Stimulated activated CD8-positive, alpha-beta memory T cell treated with anti-CD3 and anti-CD28 coated beads, Interleukin-15, amount 100 ng/mL, for 4 hours (primary cell): ENCODE measurements at places on chromosomes 7 and 10.

DNA sequence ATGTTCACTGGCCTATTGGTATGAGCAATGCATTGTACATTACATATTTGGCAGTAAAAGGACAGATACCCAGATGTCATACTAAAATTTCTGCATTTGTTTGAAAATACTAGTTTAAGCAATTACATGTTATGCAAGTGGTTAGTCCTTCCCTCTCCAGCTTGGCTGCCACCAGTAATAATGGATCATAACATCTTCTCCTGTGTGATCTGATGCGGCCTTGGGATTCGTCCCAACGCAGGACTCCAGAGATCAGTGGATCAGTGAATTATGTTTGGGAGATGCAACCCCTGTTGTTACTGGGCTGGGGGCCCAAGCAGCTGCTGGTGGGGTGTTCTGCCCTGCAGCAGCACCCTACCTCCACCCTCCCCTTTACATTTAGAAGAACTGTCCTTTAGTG lies 11.2 kb upstream of the PDK4 start:
- DNase-seq, result no peak

DNA sequence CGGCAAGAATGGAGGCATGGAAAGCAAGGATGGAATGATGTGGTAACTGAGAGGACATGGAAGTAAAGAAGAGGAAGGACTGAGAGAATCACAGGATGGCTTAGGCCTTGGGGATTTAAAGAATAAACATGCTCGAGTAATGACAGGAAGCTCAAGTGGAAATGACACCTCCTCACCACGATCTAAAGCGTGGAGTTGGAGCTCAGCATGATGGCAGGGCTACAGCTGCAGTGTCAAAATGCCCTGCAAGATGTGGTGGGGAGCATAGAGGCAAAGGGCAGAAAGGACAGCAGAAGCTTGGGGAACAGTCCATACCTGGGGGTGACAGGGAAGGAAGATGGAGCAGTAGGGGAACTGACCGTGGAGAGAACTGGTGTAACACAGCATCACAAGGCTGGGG lies 229.5 kb upstream of the PLXNA4 start:
- DNase-seq, result no peak

DNA sequence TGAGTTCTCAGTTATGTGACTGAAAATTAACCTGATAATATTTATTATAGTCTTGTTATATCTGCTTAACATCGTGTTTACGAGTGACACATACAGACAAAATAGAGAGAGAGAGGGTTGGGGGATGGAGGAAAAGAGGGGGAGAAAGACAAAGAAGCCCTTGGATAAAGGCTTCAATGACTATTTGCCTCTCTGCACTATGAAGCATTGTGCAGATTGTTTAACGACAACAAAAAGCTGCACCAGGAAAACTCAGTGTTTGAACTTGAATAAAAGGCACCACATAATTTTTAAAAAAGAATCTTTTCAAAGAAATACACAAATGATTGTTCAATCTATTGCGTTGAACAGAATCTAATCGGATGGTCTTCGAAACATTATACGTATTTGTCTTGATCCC lies 27.8 kb downstream of the MAGI2 start:
- no peak for DNase-seq

GRCh38 chr10:62373639-62373994 lies 552 bp upstream of the ZNF365 start:
- DNase-seq, result no peak
